ENCODE measurements at places on chromosomes 4 and X.

- DNase-seq, result peak; percentile 4
These were observed 91.1 kb upstream of the VEGFC start for GRCh38 chr4:176883681-176884418.

- no peak for DNase-seq
These were observed 103.5 kb downstream of the TECRL start for GRCh38 chr4:64305565-64306254.

GRCh38 chr4:40720916-40721315, 28.8 kb upstream of the NSUN7 start:
- no peak for DNase-seq

GRCh38 chr4:168711197-168712140, 214.6 kb downstream of the PALLD start:
- DNase-seq, result no peak

GRCh38 chr4:81404294-81404693, 67.4 kb downstream of the RASGEF1B start:
- DNase-seq, result no peak

DNA sequence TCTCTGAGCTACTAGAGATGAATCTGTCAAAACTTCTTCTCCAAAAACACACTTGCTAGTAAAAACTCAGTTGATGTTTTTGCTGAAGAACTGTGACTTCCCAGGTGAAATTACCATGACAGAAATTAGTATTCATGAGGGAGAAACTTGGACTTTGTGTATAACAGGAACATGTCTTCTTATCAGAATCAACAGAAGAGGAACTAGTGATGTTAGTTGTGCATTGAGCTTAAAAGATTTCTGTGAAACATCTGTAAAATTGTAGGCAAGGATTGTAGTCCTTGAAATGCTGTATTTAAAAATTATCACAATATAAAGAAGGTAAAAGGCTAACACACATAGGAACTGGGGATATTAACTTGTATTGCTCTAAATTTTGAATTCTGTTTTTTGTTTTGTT, 11.3 kb downstream of the FAM241A start:
- no peak for DNase-seq

- no peak for DNase-seq
These were observed 38.8 kb downstream of the TBCK start for GRCh38 chr4:106277140-106277675.

DNA sequence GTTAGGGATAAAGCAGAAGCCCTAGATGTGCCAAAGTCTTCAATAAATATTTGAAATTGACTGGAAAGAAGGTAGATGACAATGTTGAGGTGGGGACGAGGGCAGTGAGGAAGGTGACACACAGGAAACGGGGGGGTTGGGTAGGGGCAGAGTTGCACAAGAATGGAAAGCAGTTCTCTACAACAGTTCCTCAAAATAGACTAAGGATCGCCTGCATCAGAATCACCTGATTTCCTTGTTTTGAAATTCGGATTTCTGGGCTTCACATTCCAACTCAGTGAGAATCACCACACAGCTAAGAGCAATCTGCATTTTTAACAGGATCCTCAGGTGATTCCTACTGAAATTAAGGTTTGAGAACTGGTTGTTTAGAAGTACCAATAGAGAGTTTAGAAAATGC, 70.6 kb downstream of the ARFIP1 start:
- no peak for DNase-seq

- DNase-seq, result no peak
These were observed 19.7 kb upstream of the FHIP1A start for GRCh38 chr4:151389311-151389710.

GRCh38 chrX:131854581-131854980, 168.5 kb upstream of the STK26 start:
- no peak for DNase-seq

DNA sequence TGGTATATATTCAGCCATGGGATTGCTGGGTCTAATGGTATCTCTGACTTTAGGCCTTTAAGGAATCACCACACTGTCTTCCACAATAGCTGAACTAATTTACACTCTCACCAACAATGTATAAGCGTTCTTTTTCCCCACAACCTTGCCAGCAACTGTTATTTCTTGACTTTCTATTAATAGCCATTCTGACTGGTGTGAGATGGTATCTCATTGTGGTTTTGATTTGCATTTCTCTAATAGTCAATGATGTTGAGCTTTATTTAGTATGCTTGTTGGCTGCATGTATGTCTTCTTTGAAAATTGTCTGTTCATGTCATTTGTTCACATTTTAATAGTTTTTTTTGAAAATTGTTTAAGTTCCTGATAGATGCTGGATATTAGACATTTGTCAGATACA, 235.2 kb downstream of the HEPH start:
- DNase-seq, result no peak

DNA sequence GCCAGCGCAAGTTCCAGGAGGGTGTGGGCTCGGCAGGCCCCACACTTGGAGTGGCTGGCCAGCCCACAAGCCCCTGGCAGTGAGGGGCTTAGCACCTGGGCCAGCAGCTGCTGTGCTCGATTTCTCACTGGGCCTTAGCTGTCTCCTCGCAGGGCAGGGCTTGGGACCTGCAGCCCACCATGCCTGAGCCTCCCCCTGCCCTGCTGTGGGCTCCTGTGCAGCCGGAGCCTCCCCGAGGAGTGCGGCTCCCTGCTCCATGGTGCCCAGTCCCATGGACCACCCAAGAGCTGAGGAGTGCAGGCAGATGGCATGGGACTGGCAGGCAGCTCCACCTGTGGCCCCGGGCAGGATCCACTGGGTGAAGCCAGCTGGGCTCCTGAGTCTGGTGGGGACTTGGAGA, 139.2 kb upstream of the CXCL13 start:
- DNase-seq, result no peak

- no peak for DNase-seq
These were observed 41.0 kb upstream of the UGT2B17 start for GRCh38 chr4:68617003-68617698.

GRCh38 chr4:184823014-184823413, 2.8 kb downstream of the ACSL1 start:
- DNase-seq, result no peak

GRCh38 chr4:120636120-120636630, 286.4 kb downstream of the PRDM5 start:
- DNase-seq, result no peak

Data from RWPE1 (cell line).